ENCODE measurements at places on chromosomes 2 and 18.

DNA sequence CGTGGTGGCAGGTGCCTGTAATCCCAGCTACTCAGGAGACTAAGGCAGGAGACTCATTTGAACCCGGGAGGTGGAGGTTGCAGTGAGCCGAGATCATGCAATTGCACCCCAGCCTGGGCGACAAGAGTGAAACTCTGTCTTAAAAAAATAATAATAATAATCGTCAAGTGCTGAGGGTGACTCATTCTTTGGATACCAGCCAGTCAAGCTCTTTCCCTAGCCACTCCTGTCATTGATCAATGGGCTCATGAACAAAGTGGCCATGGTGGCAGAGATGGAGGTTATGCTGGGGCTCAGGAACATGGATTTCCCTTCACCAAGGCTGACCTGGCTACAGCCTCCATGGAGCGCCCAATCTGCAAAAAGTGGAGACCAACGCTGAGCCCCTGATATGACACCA is 94.5 kb upstream of the HAAO start:
- no peak for DNase-seq

DNA sequence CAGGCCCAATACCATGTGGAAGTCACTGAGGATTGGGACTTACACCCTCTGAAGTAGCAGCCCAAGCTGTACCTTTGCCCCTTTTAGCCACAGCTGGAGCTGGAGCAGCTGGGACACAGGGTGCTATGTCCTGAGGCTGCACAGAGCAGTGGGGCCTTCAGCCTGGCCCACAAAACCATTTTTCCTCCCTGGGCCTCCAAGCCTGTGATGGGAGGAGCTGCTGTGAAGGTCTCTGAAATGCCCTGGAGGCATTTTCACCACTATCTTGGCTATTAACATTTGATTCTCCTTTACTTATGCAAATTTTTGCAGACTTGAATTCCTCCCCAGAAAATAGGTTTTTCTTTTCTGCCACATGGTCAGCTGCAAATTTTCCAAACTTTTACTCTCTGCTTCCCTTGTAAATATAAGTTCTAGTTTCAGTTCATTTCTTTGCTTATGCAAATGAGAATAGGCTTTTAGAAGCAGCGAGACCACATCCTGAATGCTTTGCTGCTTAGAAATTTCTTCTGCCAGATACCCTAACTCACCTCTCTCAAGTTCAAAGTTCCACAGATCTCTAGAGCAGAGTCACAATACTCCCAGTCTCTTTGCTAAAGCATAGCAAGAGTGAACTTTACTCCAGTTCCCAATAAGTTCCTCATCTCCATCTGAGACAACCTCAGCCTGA is 213.8 kb upstream of the MGAT5 start:
- DNase-seq = no peak

DNA sequence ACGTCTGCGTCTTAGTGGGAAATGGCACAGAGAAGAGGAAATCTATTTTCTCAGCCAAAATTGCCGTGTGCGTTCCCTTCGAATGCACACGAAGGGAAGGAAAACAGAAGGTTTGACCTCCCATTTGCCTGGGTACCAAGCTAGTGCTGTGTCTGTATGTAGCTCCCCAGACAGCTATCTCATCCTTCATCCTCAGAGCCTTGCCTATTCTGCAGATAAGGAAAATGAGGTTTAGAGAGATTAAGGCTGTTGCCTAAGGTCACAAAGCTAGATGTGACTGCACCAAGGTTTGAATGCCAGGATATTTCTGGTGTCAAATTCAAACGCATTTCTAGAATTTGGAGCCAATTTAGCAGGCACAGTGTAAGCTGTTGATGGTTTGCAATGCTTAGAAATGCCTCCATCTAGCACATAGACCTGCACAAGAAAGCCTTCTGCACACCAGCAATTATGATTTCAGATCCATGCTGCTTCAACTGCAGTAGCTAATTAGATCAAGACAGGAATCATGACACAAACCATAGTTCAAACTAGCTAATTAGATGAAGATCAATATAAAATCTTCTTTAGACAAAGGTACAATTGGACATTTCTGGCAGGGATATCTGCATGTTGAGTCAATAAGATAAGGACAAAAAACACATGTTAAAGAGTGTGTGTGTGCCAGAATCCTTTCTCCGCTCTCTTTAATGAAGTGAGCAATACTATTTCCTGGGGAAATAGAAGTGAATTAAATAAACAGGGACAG is 115.1 kb downstream of the CMPK2 start:
- no peak for DNase-seq

- DNase-seq = peak; percentile 63
These were observed 23.7 kb downstream of the FAM178B start for GRCh38 chr2:96962567-96963203.

GRCh38 chr2:31429759-31430438 is 15.4 kb upstream of the XDH start:
- peak; percentile 5 for DNase-seq

GRCh38 chr2:45533771-45534170 is 77.3 kb downstream of the SRBD1 start:
- DNase-seq = no peak

- DNase-seq = no peak
These were observed 387.9 kb downstream of the SETBP1 start for GRCh38 chr18:45068400-45069094.

GRCh38 chr2:215684448-215685237 is 248.8 kb upstream of the FN1 start:
- DNase-seq = no peak

DNA sequence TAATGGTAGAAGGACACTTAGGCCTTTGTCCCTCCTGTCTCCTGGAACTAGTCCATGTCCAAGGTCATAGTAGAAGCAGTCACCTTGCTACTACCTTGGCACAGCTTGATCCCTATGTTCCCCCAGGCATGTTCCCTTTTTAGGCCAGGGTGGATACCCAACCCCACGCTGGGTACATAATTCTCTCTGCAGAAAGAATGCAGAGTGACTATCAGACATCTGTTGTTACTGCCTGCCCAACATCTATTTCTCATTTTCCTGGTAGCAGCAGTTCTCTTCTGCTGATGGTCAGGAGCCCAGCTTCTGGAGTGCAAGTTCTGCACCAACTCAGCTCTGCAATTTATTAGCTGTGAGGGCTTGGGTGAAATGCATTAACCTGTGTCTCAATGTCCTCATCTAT is 4.4 kb upstream of the METTL21A start:
- DNase-seq = no peak

GRCh38 chr2:181836583-181836982 is 54.9 kb upstream of the ITPRID2 start:
- DNase-seq = no peak

GRCh38 chr2:27993402-27993787 is 102.9 kb downstream of the BABAM2 start:
- DNase-seq = no peak

GRCh38 chr18:62992877-62993365 is 277.6 kb downstream of the PHLPP1 start:
- DNase-seq = no peak

- DNase-seq = no peak
These were observed 342.0 kb downstream of the EN1 start for GRCh38 chr2:118505436-118505835.

DNA sequence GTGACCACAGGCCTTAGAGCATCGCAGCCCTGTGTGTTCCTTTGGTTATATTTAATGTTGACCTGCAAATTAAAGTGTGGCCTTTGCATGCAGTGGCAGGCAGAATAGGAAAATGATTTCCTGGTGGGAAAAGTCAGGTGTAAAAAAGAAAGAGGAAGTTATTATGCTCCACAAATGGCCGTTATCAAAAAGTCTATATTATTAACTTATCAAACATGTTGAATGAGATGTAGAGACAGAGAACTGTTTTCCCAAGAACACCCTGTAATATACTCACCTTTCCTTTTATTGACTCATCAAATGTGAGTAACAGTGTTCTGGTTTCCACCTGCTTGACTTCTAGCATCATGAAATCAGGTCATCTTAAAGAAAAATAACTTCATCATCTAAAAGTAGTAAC is 35.3 kb downstream of the MEIS1 start:
- DNase-seq = no peak

DNA sequence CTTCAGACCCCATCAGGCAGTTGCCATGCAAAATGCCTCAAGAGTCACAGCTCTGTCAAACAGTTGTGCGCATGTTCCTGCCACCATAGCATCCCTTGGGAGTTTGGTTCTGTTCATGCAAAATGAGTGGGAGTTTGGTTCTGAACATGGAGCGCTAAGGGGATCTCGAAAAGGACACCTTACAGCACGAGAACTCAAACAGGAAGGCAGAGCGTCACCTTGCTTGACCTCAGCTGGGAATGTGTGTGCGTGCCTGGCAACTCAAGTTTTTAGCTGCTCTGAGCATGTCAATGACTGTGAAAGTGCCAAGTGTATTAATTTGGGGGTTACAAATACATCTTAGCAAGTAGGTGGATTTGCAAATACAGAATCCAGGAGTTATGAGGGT is 16.6 kb downstream of the MALL start:
- no peak for DNase-seq

DNA sequence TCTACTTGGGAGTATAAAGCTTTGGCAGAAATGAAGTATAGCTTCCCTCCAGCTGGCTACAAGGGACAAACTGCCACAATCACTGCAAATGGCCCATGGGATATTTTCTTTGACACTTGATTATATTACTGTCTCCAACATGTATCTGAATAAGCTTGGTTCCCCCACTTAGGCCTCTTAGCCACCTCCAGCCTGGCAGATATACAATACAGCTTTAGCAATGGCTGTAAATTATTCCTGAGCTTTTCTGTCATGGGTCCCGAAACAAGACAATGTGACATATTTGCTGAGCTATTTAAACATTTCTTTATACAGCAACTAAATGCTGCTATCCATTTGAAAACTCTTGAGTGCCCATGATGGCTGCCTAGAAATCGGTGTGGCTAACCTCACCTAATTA is 406.2 kb downstream of the SUCLG1 start:
- DNase-seq = no peak

- DNase-seq = no peak
These were observed 34.1 kb upstream of the FAM110C start for GRCh38 chr2:80378-80777.

GRCh38 chr2:11543337-11544216 is 9.7 kb downstream of the GREB1 start:
- no peak for DNase-seq

DNA sequence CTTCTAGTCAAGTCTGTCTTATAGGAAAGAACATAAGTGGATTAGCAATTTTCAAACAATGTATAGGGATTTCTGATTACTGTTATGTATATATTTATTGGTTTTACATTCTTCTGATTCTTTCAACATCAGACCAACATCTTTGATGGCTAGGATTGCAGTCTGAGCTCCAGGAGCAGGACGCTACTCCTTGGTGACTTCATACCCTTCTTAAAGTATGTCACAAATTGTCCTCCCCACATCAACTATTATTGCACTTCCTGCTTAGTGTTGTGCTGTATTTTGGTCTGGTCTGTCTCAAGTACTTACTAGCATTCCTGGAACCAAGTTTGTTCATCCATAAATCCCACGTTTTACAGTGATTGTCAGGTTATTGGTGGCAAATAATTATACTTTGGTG is 49.0 kb downstream of the MAP2 start:
- no peak for DNase-seq

GRCh38 chr2:148582679-148583511 is 61.7 kb upstream of the EPC2 start:
- DNase-seq = no peak

- no peak for DNase-seq
These were observed 152.1 kb downstream of the PXDN start for GRCh38 chr2:1591978-1592907.

GRCh38 chr2:180570864-180571263 is 409.5 kb upstream of the UBE2E3 start:
- DNase-seq = no peak

GRCh38 chr2:46763861-46764260 is 151.7 kb downstream of the MCFD2 start:
- DNase-seq = no peak

GRCh38 chr2:13000664-13001363 is 284.1 kb downstream of the TRIB2 start:
- DNase-seq = no peak

DNA sequence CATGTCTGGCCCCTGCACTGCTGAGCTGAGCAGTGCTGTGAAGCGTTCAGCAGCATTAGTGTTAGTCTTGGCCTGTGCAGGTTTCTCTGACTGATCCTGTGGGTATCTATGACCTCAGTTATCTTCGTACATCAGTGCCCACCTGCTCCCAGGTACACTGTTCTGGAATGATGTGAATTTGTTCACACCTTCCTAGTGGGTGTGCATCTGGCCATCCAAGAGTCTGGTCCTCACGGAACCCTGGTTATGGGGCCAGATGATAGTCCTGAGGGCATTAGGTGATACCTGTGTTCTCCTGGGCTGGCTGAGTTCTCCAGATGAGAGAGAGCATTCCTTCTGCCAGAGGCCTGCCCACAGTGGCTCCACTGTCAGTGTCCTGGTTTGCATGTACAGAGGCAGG is 57.2 kb downstream of the INPP4A start:
- DNase-seq = no peak

DNA sequence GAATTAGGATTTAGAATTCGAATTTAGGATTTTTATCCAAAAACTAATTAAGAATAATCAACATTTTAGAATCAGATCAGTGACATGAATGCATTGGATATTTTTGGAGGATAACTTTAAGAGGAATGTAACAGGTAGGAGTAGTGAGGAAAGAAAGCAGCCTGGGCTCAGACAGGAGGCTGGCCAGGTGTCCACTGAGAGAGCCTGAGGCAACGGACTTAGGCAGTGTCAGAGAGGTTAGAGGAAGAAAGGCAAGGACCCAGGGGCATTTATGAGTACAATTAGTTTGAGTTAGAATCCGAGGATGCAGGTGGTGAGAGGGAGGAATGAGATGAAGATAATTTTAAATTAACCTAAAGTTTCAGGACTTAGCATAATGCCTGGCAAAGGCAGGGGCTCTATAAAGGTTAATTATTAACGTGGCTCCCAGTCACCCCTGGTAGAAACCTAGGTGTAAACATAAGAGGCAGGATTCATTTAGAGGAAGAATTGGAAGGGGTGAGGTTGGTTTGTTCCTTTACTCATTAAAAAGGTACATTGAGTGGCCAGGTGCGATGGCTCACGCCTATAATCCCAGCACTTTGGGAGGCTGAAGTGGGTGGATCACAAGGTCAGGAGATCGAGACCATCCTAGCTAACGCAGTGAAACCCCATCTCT is 507.1 kb downstream of the TMEM182 start:
- DNase-seq = no peak

DNA sequence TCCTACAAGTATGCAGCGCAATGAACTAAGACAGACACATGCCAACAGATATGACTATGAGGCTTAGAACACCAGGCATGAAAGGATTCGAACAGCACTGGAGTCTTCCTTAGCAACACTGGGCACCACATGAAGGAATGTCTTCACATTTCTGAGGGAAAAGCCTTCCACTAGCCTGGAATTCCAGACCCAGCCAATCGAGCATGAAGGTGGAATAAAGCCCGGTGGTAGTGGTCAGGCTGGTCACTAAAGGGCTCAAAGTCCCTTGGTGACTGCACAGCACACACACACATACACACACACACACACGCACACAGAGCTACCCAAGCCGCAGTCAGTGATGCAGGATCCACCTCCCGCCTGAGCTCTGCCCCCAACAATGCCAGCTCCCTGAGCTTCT is 19.7 kb upstream of the SFXN5 start:
- DNase-seq = no peak

DNA sequence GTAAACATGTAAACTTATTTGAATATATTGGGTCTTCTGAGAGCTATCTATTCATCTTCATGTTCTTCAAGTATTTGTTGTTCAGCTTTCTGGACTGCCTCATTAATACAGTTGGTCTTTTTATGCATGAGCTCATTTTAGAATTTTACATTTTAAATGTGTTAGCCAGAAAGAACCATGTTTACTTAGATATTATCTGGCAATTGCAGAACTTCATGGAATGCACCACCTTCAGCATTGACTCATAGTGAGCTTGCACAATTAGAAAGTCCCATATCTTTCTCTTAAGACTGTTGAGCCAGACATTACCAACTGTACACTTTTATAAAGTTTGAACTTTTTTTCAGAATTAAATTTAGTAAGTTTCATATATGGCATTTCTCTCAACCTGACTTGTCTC is 536.7 kb downstream of the RIT2 start:
- no peak for DNase-seq
